Stimulated activated CD8-positive, alpha-beta memory T cell treated with anti-CD3 and anti-CD28 coated beads, Interleukin-4, amount 100 ng/mL, for 1 hour (primary cell): ENCODE measurements at places on chromosomes 3 and 15.

DNA sequence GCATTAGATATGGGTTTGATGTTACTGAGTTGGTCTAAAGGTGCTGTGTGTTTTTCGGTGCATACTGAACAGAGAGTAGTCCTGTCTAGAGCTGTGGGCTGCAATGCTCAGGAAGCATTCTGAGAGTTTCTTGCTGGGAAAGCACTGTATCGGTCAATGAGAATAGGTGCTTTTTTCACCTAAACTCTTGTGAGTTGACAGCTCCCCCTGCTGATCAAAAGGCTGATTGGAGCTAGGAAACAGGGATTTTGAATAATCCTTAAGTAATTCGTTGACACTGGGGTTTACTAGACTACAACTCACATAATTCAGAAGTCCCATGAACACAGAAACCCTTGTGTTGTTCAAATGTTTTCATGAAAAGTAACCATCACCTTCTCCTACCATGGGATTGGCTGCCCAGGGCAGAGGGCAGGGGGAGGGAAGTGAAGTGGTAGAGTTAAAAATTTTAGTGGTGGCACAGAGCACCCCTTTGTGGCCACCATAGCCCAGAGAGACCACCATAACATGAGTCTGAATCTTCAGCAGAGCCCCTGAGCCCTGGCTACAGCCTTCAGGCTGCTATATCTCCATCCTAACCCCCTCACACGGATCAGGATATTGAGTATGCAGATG lies 13.0 kb upstream of the MANF start:
- no peak for DNase-seq

DNA sequence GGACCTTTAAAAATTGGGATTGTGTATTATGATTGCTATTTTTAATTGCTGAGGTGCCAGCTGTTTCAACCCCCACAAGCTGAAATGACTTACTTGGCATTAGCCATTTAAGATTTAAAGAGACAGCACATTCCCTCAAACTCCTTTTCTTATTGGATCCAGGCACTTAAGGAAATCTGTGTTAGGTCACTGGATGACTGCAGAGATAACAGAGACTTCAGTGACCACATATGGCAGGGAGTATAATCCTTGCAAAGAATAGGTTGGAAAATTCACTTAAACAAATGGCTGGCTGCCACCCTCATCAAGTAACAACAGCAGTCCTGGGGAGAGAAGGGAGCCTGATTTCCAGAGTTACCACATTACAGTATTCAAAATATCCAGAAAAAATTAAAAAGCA lies 66.6 kb downstream of the SLMAP start:
- DNase-seq = no peak

DNA sequence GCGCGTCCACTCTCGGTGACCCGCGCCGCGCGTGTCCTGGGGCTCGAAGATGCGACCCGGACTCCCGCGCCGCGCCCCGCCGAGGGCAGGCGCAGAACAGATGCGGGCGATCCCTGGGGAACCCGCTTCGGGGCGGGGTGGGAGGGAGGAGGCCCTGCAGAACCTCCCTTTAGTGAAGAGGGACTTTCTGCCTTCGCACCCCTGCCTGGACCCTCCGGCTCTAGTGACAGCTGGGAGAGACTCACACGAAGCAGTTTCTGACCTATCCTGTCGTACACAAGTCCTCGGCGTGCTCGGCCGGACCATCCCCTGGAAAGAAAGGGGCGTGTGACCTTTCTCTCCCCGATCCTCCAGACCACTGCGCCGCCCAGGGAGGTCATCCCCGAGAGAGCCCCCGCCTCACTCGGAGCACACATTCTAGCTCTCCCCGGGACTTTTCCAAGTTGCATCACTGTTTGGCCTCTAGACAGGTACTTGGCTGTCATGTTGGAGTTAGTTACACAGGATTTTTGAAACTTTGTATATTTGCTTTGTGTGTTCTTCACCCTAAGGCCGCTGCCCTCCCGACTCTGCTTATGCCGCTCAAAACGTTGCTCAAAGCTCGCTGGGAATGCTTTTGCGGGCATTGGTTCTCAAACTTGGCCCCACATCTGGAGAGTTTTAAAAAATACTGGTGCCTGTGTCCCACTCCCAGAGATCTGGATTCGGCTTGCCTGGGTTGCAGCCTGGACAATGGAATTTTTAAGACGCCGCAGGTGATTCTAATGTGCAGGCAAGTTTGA lies 582 bp downstream of the CGNL1 start:
- no peak for DNase-seq

DNA sequence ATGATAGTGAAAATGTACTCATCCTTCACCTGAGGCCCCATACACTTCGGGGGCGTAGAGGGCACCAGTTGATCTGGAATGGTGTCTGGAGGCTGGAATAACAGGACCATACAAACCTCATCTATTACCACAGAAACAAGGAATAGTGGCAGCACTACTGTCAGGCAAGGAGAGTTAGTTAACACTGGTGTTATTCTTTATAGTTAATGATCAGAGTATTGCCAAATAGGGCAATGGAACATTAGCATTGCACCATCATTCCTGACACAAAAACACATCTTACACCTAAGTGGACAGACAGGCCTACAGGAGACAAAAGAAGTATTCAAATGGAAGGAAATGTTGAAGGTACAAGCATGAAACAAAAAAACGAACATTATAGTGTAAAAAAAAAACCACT lies 137.0 kb upstream of the UBP1 start:
- no peak for DNase-seq

- DNase-seq = no peak
Measured at GRCh38 chr3:79886204-79886603, 118.4 kb upstream of the ROBO1 start.

DNA sequence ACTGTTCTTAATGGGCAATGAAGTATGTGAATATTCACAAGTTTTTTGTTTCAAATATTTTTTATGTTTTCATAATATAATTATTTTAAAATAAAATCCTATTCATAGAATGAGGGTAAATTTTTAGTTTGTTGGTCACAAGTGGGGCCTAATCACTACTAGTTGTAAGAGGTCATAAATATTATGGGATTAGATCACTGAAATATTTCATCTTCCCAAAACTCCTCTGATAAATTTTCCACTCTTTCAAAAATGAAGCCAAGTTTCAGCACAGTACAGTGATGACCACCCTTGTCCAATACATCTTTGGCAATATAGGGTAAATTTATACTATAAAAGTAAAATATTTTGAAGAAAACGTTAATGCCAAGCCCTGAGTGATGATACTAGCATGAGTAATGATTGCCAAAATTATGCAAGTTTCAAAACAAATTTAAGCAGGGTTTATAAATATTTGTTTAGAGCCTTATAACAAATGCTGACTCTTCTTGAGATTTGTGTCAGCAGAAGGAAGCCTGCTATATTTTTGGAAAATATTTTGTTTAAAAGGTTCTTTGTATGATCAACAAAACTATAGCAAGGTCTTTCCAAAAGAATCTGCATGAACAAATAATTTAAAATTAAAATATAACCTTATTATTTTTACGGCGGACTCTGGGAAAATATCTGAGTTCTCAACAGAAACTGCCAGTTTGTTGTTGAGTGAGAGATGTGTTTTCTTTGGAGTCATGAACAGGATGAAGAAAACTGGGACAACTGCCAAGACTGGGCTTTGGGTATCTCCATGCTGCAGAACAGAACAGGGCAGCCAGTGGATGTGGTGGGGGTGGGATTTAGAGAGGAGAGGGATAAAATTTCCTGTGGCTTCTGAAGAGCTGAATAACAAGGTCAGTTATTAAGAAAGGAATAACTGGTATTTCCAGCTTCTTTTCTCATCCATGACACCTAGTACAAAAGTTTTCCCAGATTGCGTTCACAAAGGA lies 17.9 kb upstream of the TM4SF1 start:
- no peak for DNase-seq

GRCh38 chr3:12934431-12934830 lies 93.1 kb upstream of the RPL32 start:
- DNase-seq = no peak

- DNase-seq = no peak
Measured at GRCh38 chr3:190013943-190014924, 106.5 kb downstream of the P3H2 start.

GRCh38 chr3:115876876-115877614 lies 253.7 kb downstream of the GAP43 start:
- DNase-seq = no peak

DNA sequence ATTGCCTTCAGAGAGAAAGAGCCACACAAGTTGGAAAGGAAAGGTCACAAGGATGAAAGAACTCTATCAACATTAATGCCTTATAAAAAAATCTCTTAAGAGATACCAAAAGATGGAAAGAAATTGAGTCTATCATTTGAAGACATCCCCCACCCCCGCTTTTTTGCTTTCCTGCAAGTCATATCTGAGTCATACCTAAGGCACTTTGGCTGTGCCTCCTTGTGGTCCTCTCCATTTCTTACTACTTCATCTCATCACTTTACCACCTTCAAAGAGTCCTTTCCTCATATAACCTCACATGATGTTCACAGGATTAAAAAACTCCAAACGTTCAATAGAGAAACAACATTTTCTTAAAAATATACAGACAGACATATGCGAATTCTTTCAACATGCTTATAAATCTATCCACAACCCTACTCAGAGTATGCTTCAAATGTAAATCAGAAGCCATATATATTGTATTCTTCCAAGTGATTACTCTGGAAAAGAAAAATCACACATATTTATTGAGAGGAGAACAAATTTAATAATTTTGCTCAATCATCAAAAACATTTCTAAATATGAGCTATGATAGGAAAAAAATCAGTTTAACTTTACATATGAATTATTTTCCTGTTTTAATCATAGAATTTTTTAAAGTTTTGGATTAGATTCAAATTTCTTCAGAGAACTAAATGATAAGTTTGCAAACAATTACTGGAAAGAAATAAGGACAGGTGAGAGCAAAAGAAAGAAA lies 1003.9 kb upstream of the CFAP20DC start:
- DNase-seq = no peak

DNA sequence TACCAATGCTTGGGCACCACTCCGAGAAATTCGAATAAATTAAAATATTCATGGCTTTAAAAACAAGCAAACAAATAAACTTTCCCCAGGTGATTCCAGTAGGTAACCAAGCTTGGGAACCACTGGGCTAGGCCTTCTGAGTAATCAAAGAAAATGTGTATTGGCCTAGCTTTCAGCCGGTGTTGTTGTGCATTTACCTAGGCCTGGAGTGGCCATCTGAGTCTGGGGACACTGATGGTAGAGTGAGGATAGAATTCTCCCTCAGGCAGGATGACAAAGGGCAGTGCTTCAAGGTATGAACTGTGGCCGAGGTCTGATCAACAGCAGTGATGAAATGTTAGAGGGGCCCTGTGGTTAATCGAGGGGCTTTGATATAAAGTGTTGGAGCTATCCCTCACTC lies 440.5 kb downstream of the EPHB1 start:
- no peak for DNase-seq

DNA sequence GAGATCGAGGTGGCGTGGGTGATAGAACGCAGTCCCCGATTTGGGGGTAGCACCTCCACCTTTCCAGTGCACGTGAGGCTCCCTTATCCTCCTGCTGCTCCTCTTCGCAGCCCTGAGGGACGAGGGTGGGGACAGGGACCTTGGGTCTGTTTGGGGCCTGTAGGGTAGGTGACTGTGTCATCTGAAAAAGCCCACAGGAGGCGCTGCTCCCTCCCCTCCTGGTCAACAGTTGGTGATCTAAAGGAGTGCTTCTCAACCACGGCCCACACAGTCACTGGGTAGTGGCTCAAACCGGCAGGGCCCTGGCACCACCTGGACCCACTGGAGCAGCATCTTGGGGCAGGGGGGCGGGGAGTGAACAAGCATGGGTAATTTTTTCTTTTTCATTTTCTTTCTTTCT lies 7.1 kb downstream of the LRRK1 start:
- DNase-seq = no peak

DNA sequence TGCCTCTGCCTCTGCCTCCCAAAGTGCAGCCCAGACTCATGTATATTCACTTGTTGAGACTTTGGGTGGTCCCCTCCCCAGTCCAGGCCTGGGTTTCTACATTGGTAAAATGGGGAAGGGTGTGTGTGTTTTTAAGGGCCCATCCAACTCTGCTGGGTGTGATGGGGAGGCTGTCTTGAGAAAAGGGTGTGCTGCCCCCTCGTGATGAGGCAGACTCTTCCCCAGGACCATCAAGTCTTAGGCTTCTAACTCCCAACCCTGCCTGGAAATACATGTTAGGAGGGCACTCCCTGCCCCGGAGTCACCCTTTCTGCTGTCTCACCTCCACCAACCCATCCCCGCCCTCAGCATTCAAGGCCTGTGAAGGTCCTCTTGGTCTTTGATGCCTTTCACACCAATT lies 4.4 kb upstream of the PTPN23 start:
- DNase-seq = no peak

DNA sequence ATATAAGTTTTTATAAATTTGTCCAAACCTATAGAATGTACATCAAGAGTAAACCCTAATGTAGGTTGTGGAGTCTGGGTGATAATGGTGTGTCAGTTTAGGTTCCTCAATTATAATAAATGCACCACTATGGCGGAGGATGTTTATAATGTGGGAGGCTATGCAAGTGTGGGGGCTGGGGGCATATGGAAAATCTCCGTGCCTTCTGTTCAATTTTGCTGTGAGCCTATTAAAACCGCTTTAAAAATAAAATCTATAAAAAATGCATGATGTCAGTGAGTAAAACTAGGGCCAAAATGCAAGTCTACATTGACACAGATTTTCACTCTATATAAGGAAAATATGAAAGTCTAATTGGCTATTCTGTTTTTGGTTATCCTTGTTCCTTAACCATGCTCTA lies 774.9 kb upstream of the ALCAM start:
- no peak for DNase-seq

GRCh38 chr3:164224126-164224525 lies 854.2 kb downstream of the SI start:
- DNase-seq = no peak

DNA sequence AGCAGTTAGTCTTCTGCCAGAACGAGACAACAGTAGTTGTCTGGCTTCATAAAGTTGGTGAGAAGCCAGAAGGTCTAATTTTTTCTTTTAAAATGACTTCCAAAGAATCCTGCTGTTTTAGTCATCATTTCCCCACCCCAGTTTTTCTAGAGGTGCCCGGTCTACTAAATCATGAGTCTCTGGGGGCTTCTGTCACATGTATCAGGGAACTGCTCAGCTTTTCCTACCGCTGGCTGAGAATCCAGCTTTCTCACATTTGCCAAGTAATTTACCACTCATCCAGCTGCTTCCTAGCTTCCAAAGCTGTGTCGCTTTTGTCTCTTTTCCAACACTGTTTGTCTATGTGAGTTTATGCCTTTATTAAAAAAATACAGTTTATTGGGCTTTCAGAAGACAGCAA lies 183.3 kb downstream of the NSUN3 start:
- no peak for DNase-seq

GRCh38 chr3:166829896-166830295 lies 550.2 kb downstream of the ZBBX start:
- DNase-seq = no peak
